ENCODE measurements at places on chromosomes 1 and 21. TPM values are rescaled to one million over a fixed set of nuclear protein-coding genes. Genes with fewer than 3 reads are reported as not detected.

DMBX1 gene
- total RNA-seq, result not detected

ZC3H11A gene
- 71.3 TPM for total RNA-seq

CA6 gene
- total RNA-seq, result not detected

TNFRSF14 gene
- total RNA-seq, result 11.4 TPM

KIAA0040 gene
- under 0.01 TPM for total RNA-seq

LRRC71 gene
- total RNA-seq, result not detected

TEDDM1 gene
- total RNA-seq, result not detected

INAVA gene
- not detected for total RNA-seq

OR2T29 gene
- not detected for total RNA-seq

PHTF1 gene
- total RNA-seq, result 23.3 TPM

RASAL2 gene
- total RNA-seq, result 30.3 TPM

KIAA1614 gene
- total RNA-seq, result 4.5 TPM

NID1 gene
- 160 TPM for total RNA-seq

HUNK gene
- under 0.01 TPM for total RNA-seq

MAST2 gene
- 31.1 TPM for total RNA-seq

NES gene
- total RNA-seq, result 23.9 TPM

NIPAL3 gene
- 16.9 TPM for total RNA-seq

ARHGEF11 gene
- 24.6 TPM for total RNA-seq

CAMSAP2 gene
- total RNA-seq, result 23.9 TPM

DEGS1 gene
- total RNA-seq, result 59.4 TPM

LAMTOR5 gene
- 41.9 TPM for total RNA-seq

PALMD gene
- total RNA-seq, result 0.37 TPM

BSND gene
- not detected for total RNA-seq

WNT2B gene
- 2.0 TPM for total RNA-seq

NTNG1 gene
- 12.7 TPM for total RNA-seq

INKA2 gene
- 8.0 TPM for total RNA-seq

IPP gene
- 10.9 TPM for total RNA-seq

IFNLR1 gene
- not detected for total RNA-seq

CDK18 gene
- total RNA-seq, result under 0.01 TPM

MAEL gene
- total RNA-seq, result under 0.01 TPM

WDR64 gene
- not detected for total RNA-seq

EPHA8 gene
- not detected for total RNA-seq

RERE gene
- 27.6 TPM for total RNA-seq

FAM76A gene
- total RNA-seq, result 12.9 TPM

ZNF683 gene
- total RNA-seq, result not detected

SLC25A34 gene
- 0.39 TPM for total RNA-seq

SLC30A1 gene
- total RNA-seq, result 18.4 TPM

ARHGEF19 gene
- total RNA-seq, result 2.6 TPM

HCRTR1 gene
- total RNA-seq, result not detected

CCDC185 gene
- total RNA-seq, result not detected

TNFSF18 gene
- not detected for total RNA-seq

VANGL2 gene
- total RNA-seq, result not detected

ABCA4 gene
- total RNA-seq, result under 0.01 TPM

PDC gene
- total RNA-seq, result 0.20 TPM

ZNF695 gene
- 1.8 TPM for total RNA-seq

PTAFR gene
- total RNA-seq, result not detected

NBPF10 gene
- total RNA-seq, result 4.3 TPM

HAO2 gene
- total RNA-seq, result not detected

GBP2 gene
- 15.1 TPM for total RNA-seq

LCE1F gene
- total RNA-seq, result not detected

NUP210L gene
- total RNA-seq, result under 0.01 TPM

FOXD2 gene
- under 0.01 TPM for total RNA-seq

Measured in subcutaneous preadipocyte (primary cell).